CD8-positive, alpha-beta memory T cell (primary cell): ENCODE measurements at places on chromosomes 4 and X. TPM values are rescaled to one million over a fixed set of nuclear protein-coding genes. Genes with fewer than 3 reads are reported as not detected.

- H3K27me3 ChIP-seq: no peaks in the 10 kb centered on the region
- H3K27ac ChIP-seq: no peak overlapping the region
- H3K4me1 ChIP-seq: no peaks in the 10 kb centered on the region
- DNase-seq: no peak
Measured at GRCh38 chr4:112270640-112271421, 14.9 kb downstream of the TIFA start.

- H3K27me3 ChIP-seq: no peaks in the 10 kb centered on the region
- H3K4me3 ChIP-seq: no peak overlapping the region
- H3K36me3 ChIP-seq: no peaks in the 10 kb centered on the region
- no peaks in the 10 kb centered on the region for H3K4me1 ChIP-seq
- no peak for DNase-seq
Measured at GRCh38 chr4:24243641-24244040, 340.7 kb downstream of the DHX15 start.

ASMTL gene
- 26.1 TPM for total RNA-seq

- no peak overlapping the region for H3K27ac ChIP-seq
- H3K4me3 ChIP-seq: no peak overlapping the region
- peaks cover 43% of the 10 kb centered on the region for H3K36me3 ChIP-seq
- no peaks in the 10 kb centered on the region for H3K4me1 ChIP-seq
- DNase-seq: no peak
- H3K27me3 ChIP-seq: no peaks in the 10 kb centered on the region
Measured at GRCh38 chr4:184400891-184401290, 73.5 kb downstream of the IRF2 start.

- DNase-seq: no peak
- no peak overlapping the region for H3K27ac ChIP-seq
- no peaks in the 10 kb centered on the region for H3K4me1 ChIP-seq
- no peak overlapping the region for H3K4me3 ChIP-seq
- H3K36me3 ChIP-seq: no peaks in the 10 kb centered on the region
Measured at GRCh38 chr4:173909294-173909693, 374.2 kb downstream of the FBXO8 start.

DNA sequence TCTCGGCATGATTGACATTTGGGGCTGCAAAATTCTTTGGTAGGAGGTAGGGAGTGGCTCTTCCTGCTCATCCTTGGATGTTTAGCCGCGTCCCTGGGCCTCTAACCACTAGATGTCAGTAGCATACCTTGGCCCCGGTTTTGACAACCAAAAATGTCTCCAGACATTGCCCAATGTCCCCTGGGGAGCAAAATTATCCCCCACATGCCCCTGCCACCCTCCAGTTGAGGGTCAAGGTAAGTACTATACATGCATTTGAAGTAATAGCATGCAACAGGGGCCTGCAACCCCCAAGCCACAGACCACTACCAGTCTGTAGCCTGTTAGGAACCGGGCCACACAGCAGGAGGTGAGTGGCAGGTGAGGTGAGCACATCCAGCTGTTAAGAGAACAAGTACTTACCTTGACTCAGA, 17.6 kb upstream of the KIAA1210 start:
- no peaks in the 10 kb centered on the region for H3K27me3 ChIP-seq
- no peak overlapping the region for H3K27ac ChIP-seq
- no peak overlapping the region for H3K4me3 ChIP-seq
- no peaks in the 10 kb centered on the region for H3K36me3 ChIP-seq
- DNase-seq: no peak

TRAPPC2 gene
- 19.0 TPM for total RNA-seq

ZNF157 gene
- total RNA-seq: 0.60 TPM

- no peaks in the 10 kb centered on the region for H3K27me3 ChIP-seq
- no peak for DNase-seq
- no peaks in the 10 kb centered on the region for H3K4me1 ChIP-seq
- no peak overlapping the region for H3K4me3 ChIP-seq
- H3K27ac ChIP-seq: no peak overlapping the region
- H3K36me3 ChIP-seq: no peaks in the 10 kb centered on the region
Measured at GRCh38 chr4:117773064-117773936, 261.0 kb upstream of the NDST3 start.

DNA sequence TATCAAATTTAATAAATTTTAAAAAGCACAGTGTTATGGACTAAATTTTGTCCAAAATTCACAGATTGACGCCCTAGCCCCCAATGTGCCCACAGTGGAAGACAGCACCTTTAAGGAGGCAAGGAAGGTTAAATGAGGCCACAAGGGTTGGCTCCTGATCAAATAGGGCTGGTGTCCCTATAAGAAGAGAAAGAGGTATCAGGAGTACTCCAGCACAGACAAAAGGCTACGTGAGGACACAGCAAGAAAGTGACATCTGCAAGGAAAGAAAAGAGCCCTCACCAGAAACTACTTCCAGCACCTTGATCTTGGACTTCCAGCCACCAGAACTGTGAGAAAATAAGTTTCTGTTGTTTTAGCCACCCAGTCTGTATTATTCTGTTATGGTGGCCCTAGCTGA, 48.8 kb downstream of the FAM13A start:
- H3K27ac ChIP-seq: peak overlapping the region; percentile 39
- H3K4me1 ChIP-seq: no peaks in the 10 kb centered on the region
- no peaks in the 10 kb centered on the region for H3K27me3 ChIP-seq
- H3K4me3 ChIP-seq: no peak overlapping the region
- no peak for DNase-seq

DNA sequence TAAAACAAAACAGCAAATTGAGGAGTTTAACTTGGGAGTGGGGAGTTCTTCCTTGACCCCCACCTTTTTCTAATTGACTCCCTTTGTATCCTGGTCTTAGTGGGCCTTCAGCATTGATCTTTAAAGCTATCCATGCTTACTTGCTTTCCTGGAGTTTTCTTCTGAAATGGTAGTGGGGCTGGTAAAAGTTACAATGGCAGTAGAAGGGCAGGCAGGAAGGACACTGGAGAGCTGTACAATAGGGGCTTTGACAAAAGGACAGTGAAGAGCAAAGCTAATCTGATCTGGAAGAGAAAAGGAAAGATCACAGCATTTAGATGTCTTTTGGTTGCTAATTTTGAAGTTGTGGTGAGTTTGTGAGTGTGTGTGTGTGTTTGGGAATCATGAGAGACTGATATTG, 111.5 kb downstream of the MID1 start:
- no peaks in the 10 kb centered on the region for H3K27me3 ChIP-seq
- no peak for DNase-seq
- H3K27ac ChIP-seq: no peak overlapping the region
- no peak overlapping the region for H3K4me3 ChIP-seq

- no peaks in the 10 kb centered on the region for H3K36me3 ChIP-seq
- no peaks in the 10 kb centered on the region for H3K27me3 ChIP-seq
- H3K27ac ChIP-seq: no peak overlapping the region
- H3K4me1 ChIP-seq: no peaks in the 10 kb centered on the region
- DNase-seq: no peak
Measured at GRCh38 chr4:107793996-107794395, 30.7 kb upstream of the SGMS2 start.

- H3K36me3 ChIP-seq: no peaks in the 10 kb centered on the region
- H3K4me3 ChIP-seq: no peak overlapping the region
- no peak for DNase-seq
- no peaks in the 10 kb centered on the region for H3K4me1 ChIP-seq
- H3K27me3 ChIP-seq: no peaks in the 10 kb centered on the region
Measured at GRCh38 chr4:159150821-159151390, 48.0 kb downstream of the RAPGEF2 start.

DNA sequence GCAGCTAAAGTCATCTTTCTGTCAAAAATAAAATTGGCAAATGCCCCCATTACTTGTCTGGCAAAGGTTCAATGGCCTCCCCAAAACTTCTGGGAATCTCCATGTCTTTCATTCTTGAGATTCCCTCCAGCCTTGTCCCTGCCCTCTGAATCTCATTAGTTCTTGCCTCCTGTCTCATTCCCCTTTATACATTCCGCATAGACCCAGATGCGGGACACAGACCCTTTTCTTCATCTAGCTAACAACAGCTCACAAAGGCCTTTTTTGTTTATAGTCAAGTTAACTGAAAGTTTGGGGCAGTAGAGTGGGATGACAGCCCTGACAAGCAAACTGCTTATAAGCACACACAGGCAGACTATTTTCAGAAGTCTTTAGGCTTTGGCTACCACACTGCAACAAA, 306.1 kb upstream of the FAM241A start:
- DNase-seq: no peak
- H3K36me3 ChIP-seq: no peaks in the 10 kb centered on the region

SERTM2 gene
- total RNA-seq: not detected

DNA sequence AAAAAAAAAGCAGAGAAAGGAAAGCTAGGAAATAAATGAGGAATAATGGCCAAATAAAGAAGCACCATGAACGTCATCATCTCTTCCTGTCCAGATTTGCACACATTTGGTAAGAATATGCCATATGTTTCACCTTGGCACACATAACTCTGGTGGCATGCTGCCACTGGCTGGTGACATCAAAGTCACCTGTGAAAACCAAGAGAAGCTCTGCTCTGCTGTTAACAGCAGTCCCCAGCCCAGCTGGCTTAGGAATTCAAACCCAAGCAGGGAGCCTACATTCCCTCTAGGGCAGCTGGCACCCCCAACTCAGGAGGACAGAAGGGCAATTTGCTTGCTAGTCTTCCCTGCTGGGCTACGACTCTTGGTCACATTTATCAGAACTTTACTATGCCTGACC, 77.6 kb downstream of the RASL11B start:
- H3K27ac ChIP-seq: no peak overlapping the region
- H3K27me3 ChIP-seq: no peaks in the 10 kb centered on the region
- DNase-seq: no peak
- H3K4me1 ChIP-seq: no peaks in the 10 kb centered on the region

DNA sequence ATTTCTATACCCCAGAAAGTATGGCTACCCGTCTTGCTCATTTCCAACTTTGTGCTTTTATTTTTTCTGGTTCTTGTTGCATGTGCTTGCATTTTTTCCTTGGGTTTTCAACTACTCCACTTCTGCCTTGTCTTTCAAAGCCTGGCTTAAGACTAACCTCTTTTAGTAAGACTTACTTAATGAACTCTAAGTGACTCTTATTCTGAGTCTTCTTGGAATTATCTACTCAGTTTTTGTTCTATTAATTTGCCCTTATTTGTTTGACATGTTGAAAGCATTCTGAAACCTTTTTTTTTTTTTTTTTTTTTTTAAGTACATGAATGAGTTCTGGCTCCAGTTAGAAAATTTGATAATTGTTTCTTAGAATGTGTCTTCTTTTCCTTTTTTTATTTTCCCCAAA, 74.8 kb downstream of the SLIT2 start:
- no peak for DNase-seq
- H3K36me3 ChIP-seq: no peaks in the 10 kb centered on the region
- no peak overlapping the region for H3K27ac ChIP-seq
- H3K27me3 ChIP-seq: no peaks in the 10 kb centered on the region
- H3K4me1 ChIP-seq: no peaks in the 10 kb centered on the region

GRCh38 chr4:37988670-37989069, 28.5 kb downstream of the PTTG2 start:
- H3K27me3 ChIP-seq: no peaks in the 10 kb centered on the region
- H3K36me3 ChIP-seq: no peaks in the 10 kb centered on the region
- no peaks in the 10 kb centered on the region for H3K4me1 ChIP-seq
- H3K4me3 ChIP-seq: no peak overlapping the region
- no peak overlapping the region for H3K27ac ChIP-seq

VGLL1 gene
- not detected for total RNA-seq

DNA sequence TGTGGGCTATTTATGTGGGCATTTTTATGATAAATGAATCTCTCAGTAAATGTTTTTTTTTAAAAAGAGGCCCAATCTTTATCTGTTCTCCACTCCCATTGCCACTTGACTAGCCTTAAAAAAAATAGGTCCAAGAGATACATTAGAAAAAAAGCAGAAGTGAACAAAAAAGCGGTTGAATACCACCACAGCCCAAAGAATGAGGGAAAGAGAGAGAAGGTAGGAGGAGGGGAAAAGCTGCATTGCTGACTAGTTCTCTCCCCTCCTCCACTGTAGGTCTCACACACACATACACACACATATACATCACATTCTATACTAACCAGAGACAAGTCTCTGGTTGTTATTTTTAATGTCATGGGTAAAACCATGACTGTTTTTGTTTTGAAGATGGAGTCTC, 95.8 kb upstream of the IL13RA1 start:
- no peak for DNase-seq
- peaks cover 28% of the 10 kb centered on the region for H3K36me3 ChIP-seq
- H3K4me3 ChIP-seq: no peak overlapping the region
- no peaks in the 10 kb centered on the region for H3K4me1 ChIP-seq

DNA sequence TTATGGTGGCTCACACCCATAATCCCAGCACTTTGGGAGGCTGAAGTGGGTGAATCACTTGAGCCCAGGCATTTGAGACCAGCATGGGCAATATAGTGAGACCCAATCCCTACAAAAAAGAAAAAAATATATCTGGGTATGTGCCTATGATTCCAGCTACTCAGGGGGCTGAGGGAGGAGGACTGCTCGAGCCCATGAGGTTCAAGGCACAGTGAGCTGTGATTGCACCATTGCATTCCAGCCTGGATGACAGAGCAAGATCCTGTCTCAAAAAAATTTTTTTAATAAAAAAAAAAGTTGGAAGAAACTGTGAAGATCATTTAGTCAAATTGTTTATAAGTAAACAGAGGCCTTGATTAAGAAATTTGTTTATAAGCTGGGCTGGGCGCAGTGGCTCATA, 39.7 kb downstream of the KLHL8 start:
- H3K4me1 ChIP-seq: no peaks in the 10 kb centered on the region
- no peaks in the 10 kb centered on the region for H3K36me3 ChIP-seq
- no peaks in the 10 kb centered on the region for H3K27me3 ChIP-seq
- no peak overlapping the region for H3K4me3 ChIP-seq
- no peak overlapping the region for H3K27ac ChIP-seq

DNA sequence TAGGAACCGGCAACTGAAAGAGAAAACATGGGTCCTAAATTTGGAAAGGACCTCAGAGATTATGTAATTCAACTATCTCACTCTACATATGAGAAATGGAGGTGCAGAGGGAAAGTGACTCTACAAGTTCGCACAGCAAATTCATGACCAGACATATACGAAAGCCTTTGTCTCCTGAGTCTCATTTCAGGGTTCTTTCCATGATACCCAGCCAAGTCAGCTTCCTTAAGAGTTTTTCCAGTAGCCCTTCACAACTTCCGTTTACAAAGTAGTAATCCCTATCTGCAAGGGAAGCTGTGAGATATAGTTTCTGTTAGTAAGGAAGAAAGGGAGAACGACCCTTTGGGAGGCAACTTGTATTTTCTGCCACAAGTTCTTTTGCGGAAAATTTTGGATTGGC, 110.6 kb downstream of the TEX13A start:
- H3K27ac ChIP-seq: no peak overlapping the region
- no peaks in the 10 kb centered on the region for H3K27me3 ChIP-seq
- H3K4me1 ChIP-seq: no peaks in the 10 kb centered on the region
- H3K36me3 ChIP-seq: no peaks in the 10 kb centered on the region

ERAS gene
- total RNA-seq: not detected

- DNase-seq: no peak
- H3K36me3 ChIP-seq: peaks cover 9% of the 10 kb centered on the region
- H3K4me1 ChIP-seq: peaks cover 61% of the 10 kb centered on the region
- H3K27ac ChIP-seq: no peak overlapping the region
Measured at GRCh38 chrX:2708592-2709188, 17.6 kb downstream of the CD99 start.

AGTR2 gene
- not detected for total RNA-seq
